CD4-positive, CD25-positive, alpha-beta regulatory T cell (primary cell): ENCODE measurements at places on chromosomes 7 and 10. TPM values are rescaled to one million over a fixed set of nuclear protein-coding genes. Genes with fewer than 3 reads are reported as not detected.

Gene MYOZ1
- not detected for total RNA-seq

Gene FAM25C
- not detected for total RNA-seq

Gene IL15RA
- 17.7 TPM for total RNA-seq

Gene TMEM140
- 44.7 TPM for total RNA-seq

Gene PRTFDC1
- 1.6 TPM for total RNA-seq

Gene RGR
- not detected for total RNA-seq

Gene IFIT1B
- total RNA-seq: not detected

Gene FXYD4
- not detected for total RNA-seq

Gene IDI2
- total RNA-seq: not detected
